NCI-H2029 treated with DMSO at 0.1 percent for 48 hours (cell line): ENCODE measurements at places on chromosomes 13 and 19.
A peak's percentile ranks its signal among the peaks of the same experiment; 100 is the strongest.

- no peak for DNase-seq
Observed at GRCh38 chr13:43546251-43546650, 240.5 kb downstream of the ENOX1 start.

- DNase-seq, result no peak
Observed at GRCh38 chr13:50951366-50951765, 41.8 kb downstream of the RNASEH2B start.

- DNase-seq, result no peak
Observed at GRCh38 chr13:106678646-106679418, 110.9 kb upstream of the ARGLU1 start.

DNA sequence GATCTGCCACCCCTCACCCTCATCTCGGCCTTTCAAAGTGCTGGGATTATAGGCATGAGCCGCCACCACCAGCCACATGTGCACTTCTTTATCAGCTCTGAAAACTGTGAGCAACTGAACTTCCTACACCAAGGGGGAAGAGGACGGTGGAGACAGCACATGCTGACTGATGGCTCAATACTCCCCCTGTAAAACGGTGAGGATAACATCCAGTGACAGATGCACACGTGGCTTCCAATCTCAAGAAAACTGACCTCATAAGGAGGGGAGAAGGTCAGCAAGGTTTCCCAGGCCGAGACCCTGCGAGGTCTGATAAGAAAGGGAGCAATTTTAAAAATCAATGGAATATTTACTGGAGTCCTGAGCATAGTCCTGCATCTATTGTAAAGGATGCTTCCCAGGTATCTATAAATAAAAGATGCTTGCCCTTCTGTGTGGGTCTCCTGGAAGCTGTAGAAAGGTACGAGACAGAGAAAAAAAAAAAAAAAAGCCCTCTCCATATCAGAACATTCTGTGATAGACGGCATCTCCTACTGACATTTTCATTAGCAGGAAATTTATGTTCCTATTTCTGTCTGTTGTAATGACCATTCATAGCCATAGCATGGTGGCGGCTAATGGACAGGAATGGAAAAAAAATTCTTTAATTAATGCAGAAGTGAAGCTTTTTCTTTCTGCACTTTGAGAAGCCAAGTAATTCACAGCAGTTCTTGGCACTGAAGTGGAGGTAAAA, 385.1 kb downstream of the ZNF536 start:
- DNase-seq, result no peak

DNA sequence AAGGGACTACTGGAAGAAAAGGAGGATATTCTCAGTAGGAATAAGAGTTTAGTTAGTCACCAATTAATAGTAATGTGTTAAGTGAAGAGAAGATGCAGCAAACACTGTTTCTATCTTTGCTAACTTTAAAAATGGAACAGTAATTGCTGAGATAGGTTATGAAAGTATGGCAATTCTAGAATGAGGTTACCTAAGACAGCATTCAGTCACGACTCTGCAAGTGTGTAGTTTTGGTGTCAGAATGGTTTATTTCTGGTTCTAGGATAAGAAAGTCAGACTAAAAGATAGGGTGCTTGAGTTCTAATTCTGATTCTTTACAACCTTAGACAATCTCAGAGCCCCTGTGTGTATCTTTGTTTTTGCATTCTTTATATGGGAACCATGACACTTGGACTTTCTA, 138.1 kb downstream of the POU4F1 start:
- DNase-seq, result no peak

DNA sequence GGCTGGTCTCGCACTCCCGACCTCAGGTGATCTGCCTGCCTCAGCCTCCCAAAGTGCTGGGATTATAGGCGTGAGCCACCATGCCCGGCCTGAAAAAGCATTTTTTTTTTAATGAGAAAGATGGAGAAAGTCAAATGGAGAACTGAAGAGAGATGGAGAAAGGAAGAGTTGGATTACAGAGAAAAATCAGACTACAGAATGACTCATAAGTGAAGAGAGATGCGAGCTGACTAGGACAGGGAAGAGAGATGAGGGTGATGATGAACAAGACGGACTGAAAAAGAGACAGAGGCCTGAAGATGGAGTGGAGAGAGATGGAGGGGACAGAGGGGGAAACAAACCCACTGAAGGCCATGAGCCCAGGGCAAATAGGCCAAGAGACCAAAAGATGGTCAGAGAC, 1.5 kb downstream of the DHX34 start:
- DNase-seq, result no peak

DNA sequence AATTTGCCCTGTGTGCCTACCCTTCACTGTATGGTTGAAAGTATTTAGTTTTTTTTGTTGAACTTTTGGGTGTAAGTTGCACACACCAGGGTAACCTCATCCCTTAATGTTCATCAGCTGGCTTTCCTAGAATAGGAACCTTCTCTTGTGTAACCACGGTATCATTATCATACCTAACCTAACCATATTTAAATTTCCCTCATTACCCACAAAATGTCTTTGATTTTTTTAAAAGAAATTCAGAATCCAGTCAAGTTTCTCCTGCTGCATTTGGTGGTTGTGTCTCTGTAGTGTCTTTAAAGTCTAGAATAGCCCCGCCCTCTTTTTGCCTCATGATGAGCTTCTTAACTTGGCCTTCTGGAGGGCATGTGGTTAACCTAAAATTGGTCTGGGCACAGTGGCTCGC, 80.3 kb downstream of the RYR1 start:
- no peak for DNase-seq

DNA sequence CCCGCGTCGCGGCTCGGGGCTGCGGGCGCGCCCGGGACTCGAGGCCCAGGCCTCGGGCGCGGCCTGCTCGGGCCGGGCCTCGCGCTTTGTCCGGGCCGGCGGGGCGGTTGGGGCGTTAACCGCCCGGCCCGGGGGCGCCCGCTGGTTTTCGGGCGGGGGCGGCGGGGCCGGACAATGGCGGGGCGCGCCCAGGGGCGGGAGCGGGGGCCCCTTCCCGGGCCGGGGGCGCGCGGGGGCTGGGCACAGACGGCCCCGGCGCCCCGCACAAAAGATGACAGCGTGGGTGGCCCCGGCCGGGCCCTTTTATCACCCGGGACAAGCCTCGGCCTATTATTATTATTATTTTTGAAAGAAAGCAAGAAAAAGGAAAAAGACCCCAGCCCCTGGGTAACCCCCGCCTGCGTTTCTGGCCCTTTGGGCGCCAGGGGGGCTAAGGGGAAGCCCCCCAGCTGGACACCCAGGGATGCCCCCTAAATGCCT, 419 bp downstream of the KDM4B start:
- DNase-seq, result no peak

DNA sequence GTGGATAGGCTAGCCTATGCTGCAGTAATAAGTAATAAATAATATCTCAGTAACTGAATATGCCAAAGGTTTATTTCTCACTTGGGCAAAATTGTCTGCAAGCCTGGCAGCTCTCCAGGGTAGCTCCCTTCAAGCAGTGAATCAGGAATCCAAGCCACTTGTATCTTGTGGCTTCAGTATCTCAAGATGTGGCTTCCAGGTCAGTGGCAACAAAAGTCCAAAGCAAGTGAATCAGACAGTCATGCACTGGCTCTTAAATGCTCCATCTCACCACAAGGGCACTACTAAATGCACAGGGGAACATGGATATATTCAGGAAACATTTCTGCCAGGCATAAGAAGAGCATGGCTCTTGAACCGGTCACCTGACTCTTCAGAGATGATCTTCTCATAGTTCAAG, 126.3 kb downstream of the KCTD12 start:
- no peak for DNase-seq

DNA sequence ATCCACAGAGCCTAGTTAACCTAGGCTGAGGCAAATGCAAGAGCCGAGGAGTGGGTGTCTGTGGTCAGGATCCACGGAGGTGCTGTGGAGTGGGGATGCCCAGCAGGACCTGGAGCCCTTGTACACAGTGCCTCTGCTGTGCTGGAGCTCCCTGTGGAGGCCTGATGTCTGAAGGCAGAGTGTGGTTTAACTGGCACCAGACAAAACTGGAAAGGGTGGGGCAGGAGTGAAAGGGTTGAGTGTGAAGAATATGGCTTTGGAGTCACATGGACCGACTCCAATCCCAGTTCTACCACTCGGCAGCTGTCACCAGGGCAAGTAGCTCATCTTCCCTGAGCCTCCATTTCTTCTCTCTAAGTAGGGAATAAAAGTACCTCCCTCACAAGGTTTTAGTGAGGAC, 60.3 kb upstream of the GPR12 start:
- no peak for DNase-seq

DNA sequence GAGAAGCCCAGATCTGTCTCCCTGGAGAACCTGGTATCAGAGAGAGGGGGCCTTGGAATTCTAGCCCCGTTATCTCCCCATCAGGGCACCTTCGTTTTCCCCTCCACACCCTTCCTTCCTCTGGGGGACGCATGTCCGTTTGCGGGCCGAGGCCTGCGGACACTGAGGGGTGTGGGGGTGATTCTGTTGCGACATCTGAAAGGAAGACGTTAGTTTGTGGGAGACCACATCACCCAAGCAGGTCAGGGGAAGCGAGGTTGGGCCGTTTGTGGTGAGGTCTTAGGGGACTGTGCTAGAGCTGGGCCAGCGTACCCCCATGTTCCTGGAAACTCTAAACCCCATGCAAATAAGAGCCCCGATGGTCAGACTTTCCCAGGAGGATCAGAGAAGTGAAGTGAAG, 3.7 kb upstream of the HSH2D start:
- no peak for DNase-seq

DNA sequence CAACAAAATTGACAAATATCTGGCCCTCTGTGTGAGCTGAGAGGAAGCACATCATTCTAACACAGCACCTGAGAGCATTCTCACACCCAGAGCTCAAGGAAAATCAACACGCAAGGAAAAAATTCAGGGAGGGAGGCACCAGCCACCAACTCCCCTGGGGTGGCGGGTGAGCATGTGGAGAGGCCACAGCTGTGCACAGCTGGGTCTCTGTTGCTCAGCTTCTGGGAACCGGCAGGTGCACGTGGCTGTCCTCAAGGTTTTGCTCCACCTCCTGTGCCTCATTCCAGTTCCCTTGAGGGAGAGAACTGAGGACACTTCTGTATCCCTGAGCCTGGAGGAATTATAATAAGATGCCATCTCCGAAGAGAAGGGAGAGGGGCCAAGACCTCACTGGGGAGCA, 134.0 kb downstream of the USP12 start:
- DNase-seq, result no peak

- DNase-seq, result no peak
Observed at GRCh38 chr13:90305796-90306195, 1041.7 kb upstream of the MIR17HG start.

GRCh38 chr19:31066385-31066784, 282.9 kb downstream of the TSHZ3 start:
- DNase-seq, result no peak

- no peak for DNase-seq
Observed at GRCh38 chr19:42532891-42533290, 4.6 kb upstream of the CEACAM1 start.

DNA sequence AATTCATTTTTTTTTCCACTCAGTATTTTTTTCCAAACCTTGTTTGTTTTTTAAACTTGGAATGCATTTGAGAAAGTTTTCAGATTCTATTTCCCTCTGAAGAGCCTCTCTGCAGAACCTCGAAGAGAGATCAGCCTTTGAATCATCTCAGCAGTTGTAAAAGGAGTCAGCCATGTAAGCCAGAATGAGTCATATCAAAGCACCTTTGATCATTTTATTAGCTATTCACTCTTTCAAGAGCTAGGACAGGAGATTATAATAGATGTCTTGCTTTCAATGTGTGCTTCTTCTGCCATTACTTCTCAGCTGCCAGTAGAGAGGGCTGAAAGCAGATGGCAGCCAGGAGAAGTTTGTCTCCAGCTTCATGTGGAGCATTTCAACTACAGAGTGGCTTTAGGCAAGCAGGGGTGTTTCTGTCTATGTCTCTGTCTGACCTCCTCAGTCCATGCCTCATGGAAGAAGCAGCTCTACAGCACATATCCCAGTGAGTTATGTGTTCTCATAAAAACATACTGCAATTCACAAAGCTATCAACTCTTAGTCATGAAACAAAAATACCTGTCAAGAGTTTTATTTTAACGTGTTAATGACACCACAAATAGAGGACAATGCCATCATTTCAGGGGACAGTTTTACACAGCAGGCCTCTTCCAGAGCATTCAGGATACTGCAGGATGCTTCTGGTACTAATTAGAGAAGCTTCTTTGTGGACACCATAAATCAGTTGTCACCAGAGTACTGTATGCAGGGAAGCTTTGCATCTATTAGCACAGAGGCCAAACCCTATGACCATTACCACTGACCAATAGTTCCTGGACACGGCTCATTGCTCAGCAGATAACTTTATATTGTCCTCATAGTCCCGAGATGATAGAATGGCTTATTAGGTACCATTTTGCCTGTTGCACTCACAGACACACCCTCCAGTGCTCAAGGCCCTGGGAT, 94.3 kb downstream of the NHLRC3 start:
- no peak for DNase-seq

GRCh38 chr13:80070024-80070703, 270.8 kb downstream of the SPRY2 start:
- peak; percentile 77 for DNase-seq

- DNase-seq, result no peak
Observed at GRCh38 chr13:80336776-80337287, 4.1 kb downstream of the SPRY2 start.

DNA sequence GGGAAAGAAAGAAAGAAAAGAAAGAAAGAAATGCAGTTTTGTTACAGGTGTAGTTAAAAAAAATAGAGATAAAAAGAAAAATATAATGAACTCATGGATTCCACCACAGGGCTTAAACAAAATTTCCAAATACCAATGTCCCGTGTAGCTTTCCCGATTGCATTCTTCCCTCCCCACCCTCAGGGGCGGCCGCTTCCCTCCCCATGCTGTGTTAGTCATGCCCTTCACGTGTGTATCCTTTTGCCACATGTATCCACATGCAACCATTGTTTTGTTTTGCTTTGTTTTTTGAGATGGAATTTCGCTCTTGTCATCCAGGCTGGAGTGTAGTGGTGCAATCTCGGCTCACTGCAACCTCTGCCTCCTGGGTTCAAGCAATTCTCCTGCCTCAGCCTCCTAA, 3.6 kb upstream of the KMT5C start:
- no peak for DNase-seq

DNA sequence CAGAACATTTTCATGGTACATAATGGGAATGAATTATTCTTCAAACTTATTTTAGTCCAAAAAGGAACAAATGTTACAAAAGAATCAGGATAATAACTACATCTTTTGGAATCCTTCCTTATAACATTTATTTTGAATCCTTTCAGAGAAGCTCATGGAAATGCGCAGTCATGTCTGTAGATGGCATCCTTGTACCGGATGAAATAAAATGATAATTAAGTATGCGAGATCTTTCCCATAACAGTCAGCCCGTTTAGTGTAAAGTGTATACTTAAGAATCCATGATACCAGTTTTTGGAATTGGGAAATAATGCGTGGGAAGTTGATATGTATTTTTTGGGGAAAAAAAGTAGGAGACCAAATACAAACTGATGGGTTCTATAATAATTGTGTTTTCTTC, 418.8 kb downstream of the GPC5 start:
- no peak for DNase-seq

DNA sequence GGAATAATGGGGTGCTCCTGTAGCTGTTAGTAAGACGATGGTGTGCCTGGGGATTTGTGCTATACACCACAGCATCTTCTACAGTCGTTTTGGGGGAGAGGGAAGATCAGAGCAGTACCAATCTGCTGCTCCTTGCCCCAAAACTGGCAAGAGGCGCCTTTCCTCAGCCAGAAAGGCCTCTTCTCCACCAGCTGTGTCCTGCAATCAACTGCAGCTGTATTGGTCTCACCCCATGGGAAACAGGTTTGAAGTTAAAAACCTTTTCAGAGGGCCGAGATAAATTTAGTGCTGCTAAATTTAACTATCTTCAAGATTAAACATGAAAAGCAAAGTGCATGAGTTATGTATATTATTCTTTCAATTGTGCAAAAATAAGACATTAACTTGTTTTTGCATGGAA, 1.2 kb upstream of the RNASEH2B start:
- no peak for DNase-seq
